ENCODE measurements at places on chromosomes 4 and X. TPM values are rescaled to one million over a fixed set of nuclear protein-coding genes. Genes with fewer than 3 reads are reported as not detected.

Gene GPC3
- 805 TPM for total RNA-seq

Gene ZNF718
- total RNA-seq, result not detected

Gene TLR3
- total RNA-seq, result 0.07 TPM

Gene EOLA2
- total RNA-seq, result 29.0 TPM

Gene CYLC1
- not detected for total RNA-seq

Gene SETD7
- 0.48 TPM for total RNA-seq

Gene PCDH19
- 0.02 TPM for total RNA-seq

Gene SSX4B
- total RNA-seq, result not detected

Gene MEPE
- not detected for total RNA-seq

DNA sequence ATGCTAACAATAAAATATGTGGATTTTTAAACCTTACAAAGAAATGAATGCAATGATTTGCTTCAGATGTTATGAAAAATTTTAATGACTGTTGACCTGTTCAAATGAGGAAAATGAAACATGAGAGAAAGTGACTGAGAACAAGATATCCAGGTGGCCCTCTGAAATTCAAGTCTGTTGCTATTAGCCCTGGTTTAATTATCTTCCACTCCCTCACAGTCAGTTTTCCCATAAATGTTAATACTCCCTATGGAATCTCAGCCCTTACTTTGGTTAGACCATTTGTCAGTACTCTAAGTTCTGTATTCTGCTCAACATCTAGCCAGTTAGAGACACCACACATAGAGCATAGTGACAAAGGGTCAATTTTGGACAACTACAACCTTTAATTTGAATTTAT lies 327.8 kb downstream of the PDGFC start:
- DNase-seq, result no peak

DNA sequence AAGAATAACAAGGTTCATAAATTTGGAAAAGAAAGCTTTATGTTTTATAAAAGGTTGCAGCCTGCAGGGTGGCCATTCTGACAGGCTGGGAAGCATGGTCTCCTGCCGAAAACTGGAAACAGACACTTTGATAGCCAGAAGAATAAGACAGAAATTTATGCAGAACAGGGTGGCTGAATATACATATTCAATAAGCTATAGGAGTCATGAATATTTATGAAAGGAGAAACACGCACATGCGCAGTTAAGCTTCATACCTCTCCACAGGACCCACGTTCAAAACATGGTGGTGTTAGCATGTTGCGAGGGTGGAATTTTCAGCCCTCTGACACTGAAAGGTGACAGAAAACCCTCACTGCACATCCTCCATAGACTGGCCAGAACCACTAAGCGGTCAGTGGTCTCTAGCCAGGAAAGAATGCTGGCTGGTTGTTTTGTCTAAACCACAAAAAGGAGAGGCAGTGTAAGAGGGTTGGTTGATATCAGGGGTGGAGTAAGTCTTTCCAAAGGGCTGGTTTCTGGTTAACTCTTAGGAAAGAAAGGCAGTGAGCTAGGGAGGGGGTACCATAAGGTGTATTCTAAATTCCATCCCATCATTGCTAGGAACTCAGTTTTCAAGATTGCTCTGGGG lies 58.2 kb downstream of the ANXA10 start:
- no peak for DNase-seq

- DNase-seq, result no peak
These were observed 9.4 kb downstream of the CHST7 start for GRCh38 chrX:46582966-46583365.

GRCh38 chr4:151568966-151569365 lies 160.0 kb downstream of the FHIP1A start:
- DNase-seq, result no peak

DNA sequence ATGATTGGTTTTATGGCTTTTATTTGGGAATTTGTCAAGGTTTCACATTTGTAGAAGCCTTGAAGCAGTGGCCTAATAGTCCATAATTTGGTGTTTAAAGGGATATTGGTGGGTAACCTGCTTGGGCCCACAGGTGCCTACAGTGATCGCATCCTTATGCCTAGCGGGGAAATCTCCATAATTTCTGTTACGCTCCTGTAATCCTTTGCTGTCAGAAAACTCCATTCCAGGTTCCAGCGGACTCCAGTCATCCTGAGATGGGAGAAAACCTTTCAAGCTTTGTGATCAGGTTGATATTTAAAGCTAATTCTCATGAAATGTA lies 257.0 kb upstream of the JADE1 start:
- no peak for DNase-seq

DNA sequence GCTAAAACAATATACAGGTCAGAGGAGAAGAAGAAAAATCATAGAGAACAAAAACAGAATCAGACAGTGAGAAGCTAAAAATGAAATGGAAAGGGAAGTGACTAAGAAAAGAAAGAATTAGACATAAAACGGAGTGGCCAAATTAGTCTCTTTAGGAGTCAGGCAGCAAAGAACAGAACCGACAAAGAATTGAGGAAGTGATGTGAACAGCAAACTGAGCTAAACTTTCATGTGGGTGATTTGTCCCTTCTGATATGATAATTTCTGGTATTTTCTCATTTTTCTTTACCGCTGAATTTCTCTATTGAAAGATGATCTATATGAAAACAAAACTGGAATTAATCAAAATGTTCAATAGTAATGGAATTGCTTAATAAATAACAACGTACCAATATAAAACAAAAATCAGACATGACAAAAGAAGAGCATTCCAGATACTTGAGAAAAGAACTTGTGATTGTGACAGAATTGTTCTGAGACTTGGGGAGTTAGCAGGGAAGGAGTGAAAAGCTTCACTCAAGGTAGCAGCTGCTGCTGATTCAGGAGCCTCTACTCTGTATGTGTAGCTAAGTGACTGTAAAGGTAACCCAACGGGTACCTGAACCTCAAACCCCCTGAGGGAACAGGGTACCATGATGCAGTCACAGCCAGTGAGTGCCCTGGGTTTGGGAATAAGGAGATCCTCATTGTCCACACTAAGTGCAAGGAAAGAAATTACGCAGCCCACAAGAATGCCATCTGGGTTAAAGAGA lies 8.8 kb downstream of the TAPT1 start:
- no peak for DNase-seq

- DNase-seq, result no peak
These were observed 119.2 kb upstream of the MID1IP1 start for GRCh38 chrX:38682095-38682494.

- DNase-seq, result no peak
These were observed 314.2 kb downstream of the RAB28 start for GRCh38 chr4:13169731-13170525.

DNA sequence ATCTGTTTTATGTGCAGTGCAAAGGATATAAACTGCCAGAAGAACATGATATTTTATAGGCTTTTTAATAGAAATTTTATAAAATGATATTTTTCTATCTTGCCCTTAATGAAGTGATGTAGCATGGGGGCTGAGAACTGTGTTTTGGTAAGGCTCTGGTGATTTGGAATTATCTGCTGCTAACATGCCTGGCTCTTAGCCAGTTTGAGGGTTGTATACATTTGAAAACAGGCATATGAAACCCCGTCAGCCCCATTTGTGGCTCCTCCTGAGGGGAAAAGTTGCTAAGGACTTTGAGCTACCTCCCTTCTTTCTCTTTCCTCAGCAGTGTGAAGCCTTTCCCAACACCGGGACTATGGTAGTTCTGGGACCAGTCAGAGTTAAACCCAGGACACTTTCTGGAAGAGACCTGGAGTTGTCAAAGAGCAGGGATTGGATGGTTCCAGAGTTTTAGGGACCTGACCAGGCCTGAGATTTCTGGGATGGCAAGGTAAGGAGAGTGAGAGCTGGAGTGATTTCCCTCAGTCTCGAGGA lies 4.7 kb downstream of the SFRP2 start:
- DNase-seq, result no peak

- peak; percentile 98 for DNase-seq
These were observed 9.9 kb upstream of the AKAP14 start for GRCh38 chrX:119885554-119886428.

GRCh38 chrX:153974003-153974725 lies 1.6 kb downstream of the TMEM187 start:
- no peak for DNase-seq

DNA sequence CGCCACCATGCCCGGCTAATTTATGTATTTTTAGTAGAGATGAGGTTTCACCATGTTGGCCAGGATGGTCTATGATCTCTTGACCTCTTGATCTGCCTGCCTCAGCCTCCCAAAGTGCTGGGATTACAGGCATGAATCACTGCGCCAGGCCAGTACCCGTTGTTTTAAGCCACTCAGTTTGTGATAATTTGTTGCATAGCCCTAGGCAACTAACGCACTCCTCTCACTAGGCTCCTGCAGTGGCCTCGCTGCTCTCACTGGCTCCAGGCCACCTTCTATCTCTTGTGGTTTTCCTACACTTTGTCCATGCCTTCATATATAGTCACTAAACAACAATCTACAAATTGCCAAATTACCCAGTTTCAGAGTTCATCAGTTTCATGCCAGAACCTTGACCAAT lies 58.1 kb downstream of the DCHS2 start:
- DNase-seq, result no peak

GRCh38 chr4:40303751-40304150 lies 31.4 kb upstream of the CHRNA9 start:
- DNase-seq, result no peak

DNA sequence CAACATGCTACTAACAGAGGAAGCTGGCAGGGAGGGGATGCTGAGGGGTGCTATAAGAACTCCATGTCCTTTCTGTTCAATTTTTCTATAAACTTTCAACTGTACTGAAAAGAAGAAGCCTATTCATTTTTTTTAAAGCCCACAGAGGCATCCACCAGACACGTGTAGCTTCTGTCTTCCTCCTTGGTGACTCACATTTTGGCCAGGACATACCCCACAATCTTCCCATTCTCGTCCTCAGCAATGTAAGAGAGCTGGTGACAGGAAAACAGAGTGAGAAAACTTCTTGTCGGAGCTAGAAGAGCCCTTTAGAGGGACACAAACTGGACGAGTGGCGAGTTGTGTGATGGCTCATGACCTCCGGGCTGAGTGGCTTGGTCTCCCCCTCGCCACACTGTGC lies 1.1 kb downstream of the NAA10 start:
- no peak for DNase-seq

DNA sequence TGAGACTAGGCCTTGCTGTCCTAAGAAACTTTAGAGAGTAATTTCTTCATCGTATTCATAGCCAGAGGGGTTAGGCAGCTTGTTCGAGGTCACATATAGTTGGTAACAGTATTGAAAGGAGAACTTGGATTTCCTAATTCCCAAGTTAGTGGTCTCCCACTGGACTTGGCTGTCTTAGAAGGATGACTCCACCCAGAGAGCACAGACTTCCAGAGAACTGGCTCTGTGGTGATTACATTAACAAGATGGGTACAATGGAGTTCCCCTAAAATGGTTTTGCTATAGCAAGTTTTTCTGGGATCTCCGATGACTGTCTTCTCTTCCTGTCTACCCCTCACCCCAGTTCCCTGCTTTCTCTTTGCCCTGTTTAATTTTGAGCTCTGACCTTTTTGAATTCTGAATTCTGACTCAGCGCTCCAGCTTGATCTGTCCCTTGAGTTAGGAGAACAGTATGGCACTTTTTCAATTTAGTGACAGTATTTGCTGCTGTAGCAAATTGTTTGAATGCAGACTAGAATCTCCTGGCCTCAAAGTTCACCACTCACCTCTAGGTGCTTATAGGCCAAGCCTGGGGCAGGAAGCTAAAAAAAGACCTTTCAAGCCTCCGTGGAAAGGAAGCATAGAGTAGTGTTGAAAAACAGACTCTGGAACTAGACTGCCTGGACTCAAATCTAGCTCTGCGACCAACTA lies 6.9 kb downstream of the MSN start:
- DNase-seq, result no peak

GRCh38 chr4:44651425-44651824 lies at the start of gene YIPF7:
YIPF7 (minus strand) TSS chr4:44651625; CDS start chr4:44650100, 1,525 bp downstream.
- no peak for DNase-seq
